ENCODE measurements at places on chromosomes 5 and 9. TPM values are rescaled to one million over a fixed set of nuclear protein-coding genes. Genes with fewer than 3 reads are reported as not detected.

- no peaks in the 10 kb centered on the region for H3K27me3 ChIP-seq
- H3K4me3 ChIP-seq, result no peak overlapping the region
- H3K4me1 ChIP-seq, result peaks cover 21% of the 10 kb centered on the region
- no peak overlapping the region for H3K27ac ChIP-seq
- DNase-seq, result no peak
These were observed 3.8 kb upstream of the STPG3 start for GRCh38 chr9:137247135-137247915.

DNA sequence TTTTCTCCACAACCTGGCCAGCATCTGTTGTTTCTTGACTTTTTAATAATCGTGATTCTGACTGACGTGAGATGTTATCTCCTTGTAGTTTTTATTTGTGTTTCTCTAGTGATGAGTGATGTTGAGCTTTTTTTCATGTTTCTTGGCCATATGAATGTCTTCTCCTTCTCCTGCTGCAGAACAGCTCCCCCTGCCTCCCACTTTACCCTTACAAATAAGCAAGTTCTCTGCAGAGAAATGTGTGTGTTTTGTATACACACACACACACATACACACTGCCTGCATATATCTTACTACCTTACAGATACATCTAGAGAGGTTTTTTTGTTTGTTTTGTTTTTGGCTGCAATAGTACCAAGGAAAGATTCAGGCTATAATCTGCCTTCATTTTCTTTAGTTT lies 88.7 kb upstream of the PHF24 start:
- H3K4me3 ChIP-seq, result no peak overlapping the region
- H3K4me1 ChIP-seq, result no peaks in the 10 kb centered on the region
- H3K27me3 ChIP-seq, result peaks cover 29% of the 10 kb centered on the region
- H3K36me3 ChIP-seq, result no peaks in the 10 kb centered on the region

DNA sequence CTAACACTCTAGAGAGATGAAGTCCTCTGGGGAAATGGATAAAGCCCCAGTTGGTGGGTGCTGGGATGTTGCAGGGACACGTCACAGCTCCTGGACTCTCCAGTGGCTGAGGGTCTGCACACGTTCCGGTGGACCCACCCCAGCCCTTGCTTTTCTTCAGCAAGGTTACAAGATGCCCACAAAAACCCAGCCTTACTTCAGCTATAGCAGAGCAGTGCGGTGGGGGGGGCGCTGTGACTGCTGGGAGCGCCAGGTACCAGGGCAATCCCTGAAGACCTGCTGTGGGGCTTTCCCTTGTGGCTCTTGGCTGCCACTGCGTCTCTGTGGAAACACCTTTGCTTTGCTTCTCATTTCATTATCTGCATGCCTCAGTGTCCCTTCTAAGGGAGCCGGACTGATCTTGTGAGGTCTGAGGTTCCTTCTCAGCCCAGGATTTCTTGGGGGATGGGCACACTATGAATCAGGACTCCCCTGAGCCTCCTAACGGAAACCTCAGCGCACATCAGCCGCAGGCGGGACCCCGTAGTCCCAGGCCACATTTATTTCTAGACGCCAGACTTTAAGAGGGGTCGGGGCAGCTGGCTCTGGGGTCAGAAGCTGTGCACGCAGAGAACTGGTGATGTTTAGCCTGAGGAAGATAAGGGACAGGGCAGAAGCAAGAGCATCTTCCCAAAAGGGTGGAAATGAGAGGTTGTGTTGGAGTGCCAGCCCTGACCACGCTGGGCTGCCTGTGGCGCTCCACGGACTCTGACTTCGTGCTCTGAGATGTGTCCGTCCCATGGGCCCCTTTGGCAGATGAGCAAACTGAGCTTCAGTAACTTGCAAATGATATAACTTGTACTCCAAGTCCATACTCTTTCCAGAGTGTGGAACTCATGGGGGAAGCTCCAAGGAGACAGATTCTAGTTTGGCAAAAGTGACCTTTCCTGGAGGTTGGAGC lies 106.8 kb downstream of the WNK2 start:
- H3K27me3 ChIP-seq, result no peaks in the 10 kb centered on the region
- H3K27ac ChIP-seq, result no peak overlapping the region
- no peak overlapping the region for H3K4me3 ChIP-seq
- no peak for DNase-seq
- no peaks in the 10 kb centered on the region for H3K36me3 ChIP-seq

- no peaks in the 10 kb centered on the region for H3K27me3 ChIP-seq
- no peak for DNase-seq
- no peak overlapping the region for H3K4me3 ChIP-seq
These were observed 138.6 kb downstream of the ARRDC3 start for GRCh38 chr5:91244380-91245073.

GRCh38 chr5:165152058-165152457 lies 1646.6 kb downstream of the MAT2B start:
- H3K36me3 ChIP-seq, result no peaks in the 10 kb centered on the region
- no peaks in the 10 kb centered on the region for H3K27me3 ChIP-seq
- H3K27ac ChIP-seq, result no peak overlapping the region
- no peaks in the 10 kb centered on the region for H3K4me1 ChIP-seq
- no peak for DNase-seq

GRCh38 chr9:137222190-137223077 lies at the start of gene RNF208:
RNF208 (minus strand) TSS chr9:137222240; CDS start chr9:137221212, 1,028 bp downstream.
- peak within 1 kb of the TSS; percentile 88 for H3K4me3 ChIP-seq
- H3K27ac ChIP-seq, result peak within 1 kb of the TSS; percentile 70
- no peaks in the 10 kb centered on the region for H3K36me3 ChIP-seq
- peaks cover 2% of the 10 kb centered on the region for H3K27me3 ChIP-seq

The SLC1A1 gene
- 0.23 TPM for total RNA-seq

GRCh38 chr5:133945568-133945967 lies 22.9 kb downstream of the C5orf15 start:
- no peaks in the 10 kb centered on the region for H3K4me1 ChIP-seq
- H3K27me3 ChIP-seq, result no peaks in the 10 kb centered on the region
- DNase-seq, result no peak
- H3K27ac ChIP-seq, result no peak overlapping the region
- H3K36me3 ChIP-seq, result no peaks in the 10 kb centered on the region

DNA sequence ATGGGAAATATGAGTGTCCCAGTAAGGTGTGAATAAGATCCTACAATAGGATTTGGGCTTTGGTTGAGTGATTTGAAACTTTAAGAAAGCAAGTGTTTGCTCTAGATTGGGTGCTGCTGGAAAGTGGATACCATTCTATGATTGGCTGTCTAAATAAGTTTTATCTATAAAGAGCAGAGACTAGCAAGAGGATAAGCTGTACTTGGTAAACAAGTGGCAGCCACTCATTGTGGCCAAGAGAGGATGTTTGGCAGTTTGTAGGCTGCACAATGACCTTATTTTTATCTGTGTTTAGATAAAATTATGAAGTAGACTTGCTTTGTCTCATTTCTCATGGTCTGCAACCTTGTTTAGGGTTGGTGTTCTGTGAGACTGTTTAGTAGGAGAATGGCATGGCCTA lies 341.6 kb upstream of the PIK3R1 start:
- H3K27ac ChIP-seq, result no peak overlapping the region
- no peak overlapping the region for H3K4me3 ChIP-seq
- H3K4me1 ChIP-seq, result no peaks in the 10 kb centered on the region
- H3K36me3 ChIP-seq, result no peaks in the 10 kb centered on the region
- DNase-seq, result no peak
- H3K27me3 ChIP-seq, result peaks cover 2% of the 10 kb centered on the region

- no peaks in the 10 kb centered on the region for H3K4me1 ChIP-seq
- no peaks in the 10 kb centered on the region for H3K36me3 ChIP-seq
- no peak overlapping the region for H3K4me3 ChIP-seq
- H3K27me3 ChIP-seq, result peaks cover 8% of the 10 kb centered on the region
- no peak overlapping the region for H3K27ac ChIP-seq
- peak; percentile 14 for DNase-seq
These were observed 260.9 kb upstream of the TUT7 start for GRCh38 chr9:86614871-86615849.

DNA sequence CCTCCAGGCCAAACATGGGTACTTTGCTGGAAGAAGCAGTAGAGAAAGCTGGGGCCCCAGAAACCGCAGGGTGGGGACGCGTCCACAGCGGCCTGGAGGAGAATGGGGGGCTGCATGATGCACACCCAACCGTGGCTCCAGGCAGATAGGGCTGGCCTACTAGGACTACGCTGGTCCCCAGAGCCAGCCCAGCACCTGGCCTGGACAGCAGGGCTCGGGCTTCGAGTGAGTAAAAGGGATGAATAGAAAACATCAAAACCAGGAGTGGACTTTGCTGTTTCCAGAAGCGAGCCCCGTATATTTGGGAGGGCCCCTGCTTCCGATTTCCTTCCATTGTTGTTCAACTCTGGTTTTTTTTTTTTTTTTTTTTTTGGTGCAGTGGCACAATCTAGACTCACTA lies 30.7 kb downstream of the DBH start:
- no peaks in the 10 kb centered on the region for H3K27me3 ChIP-seq
- no peak for DNase-seq
- no peak overlapping the region for H3K4me3 ChIP-seq
- no peak overlapping the region for H3K27ac ChIP-seq

- H3K27me3 ChIP-seq, result no peaks in the 10 kb centered on the region
- H3K4me3 ChIP-seq, result no peak overlapping the region
- no peak overlapping the region for H3K27ac ChIP-seq
- no peak for DNase-seq
These were observed 4.5 kb upstream of the GPSM1 start for GRCh38 chr9:136322756-136323330.

GRCh38 chr9:72589667-72590521 lies 68.5 kb downstream of the TMC1 start:
- peak overlapping the region; percentile 21 for H3K27ac ChIP-seq
- peaks cover 1% of the 10 kb centered on the region for H3K27me3 ChIP-seq
- H3K4me3 ChIP-seq, result peak overlapping the region; percentile 24

The ADAMTS6 gene
- total RNA-seq, result 2.5 TPM

The PRDM9 gene
- total RNA-seq, result not detected

DNA sequence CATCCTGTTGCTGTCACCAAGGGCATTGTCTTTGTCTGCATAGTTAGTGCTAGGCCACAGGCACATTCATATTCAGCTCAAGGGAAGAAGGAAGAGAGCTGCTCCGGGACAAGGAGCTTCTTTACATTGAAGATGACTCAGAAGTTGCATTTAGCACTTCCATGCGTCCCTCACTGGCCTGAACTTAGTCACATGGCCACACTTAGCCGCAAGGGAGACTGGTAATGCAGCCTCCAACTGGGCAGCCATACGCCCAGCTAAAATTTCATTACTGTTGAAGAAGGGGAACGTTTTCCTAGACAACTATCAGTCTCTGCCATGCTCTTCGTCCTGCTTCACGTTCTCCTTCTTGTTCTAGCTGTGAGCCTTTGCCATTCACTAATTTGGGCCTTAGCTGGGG lies 20.0 kb downstream of the ACTL7B start:
- no peak for DNase-seq
- H3K4me3 ChIP-seq, result no peak overlapping the region
- H3K27me3 ChIP-seq, result no peaks in the 10 kb centered on the region
- H3K36me3 ChIP-seq, result no peaks in the 10 kb centered on the region
- no peak overlapping the region for H3K27ac ChIP-seq
- peaks cover 11% of the 10 kb centered on the region for H3K4me1 ChIP-seq

The TAF11L10 gene
- total RNA-seq, result not detected

DNA sequence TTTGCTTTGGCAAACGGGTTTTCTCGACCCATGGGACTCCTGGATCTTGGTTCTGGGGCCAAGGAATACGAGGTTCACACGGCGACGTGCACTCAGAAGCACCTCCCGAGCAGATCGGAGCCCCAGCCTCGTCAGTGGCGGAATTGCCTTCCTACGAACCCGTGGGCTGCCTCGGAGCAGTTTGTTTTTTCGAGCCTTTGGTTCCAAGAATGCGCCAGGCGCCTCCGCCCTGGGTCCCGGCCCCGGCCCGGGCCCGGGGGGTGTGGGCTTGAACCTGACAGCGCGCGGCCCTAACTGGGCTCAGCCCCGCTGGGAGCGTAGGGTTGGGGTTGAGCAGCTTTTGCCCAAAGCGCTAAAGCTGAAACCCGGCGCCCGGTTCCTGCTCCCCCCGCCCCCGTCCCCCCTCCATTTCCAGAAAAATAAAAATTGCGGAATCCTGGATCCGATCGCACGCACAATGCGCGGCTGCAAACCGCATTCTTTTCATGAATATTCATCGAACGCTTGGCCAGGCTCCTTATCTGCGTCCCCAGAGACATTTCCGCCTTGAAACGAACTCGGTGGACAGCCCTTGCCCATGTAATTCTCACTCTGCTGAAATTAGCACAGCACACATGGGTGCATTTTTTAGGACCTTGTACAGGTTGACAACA lies 1.0 kb downstream of the BASP1 start:
- H3K36me3 ChIP-seq, result peaks cover 2% of the 10 kb centered on the region
- H3K27ac ChIP-seq, result no peak overlapping the region
- peaks cover 16% of the 10 kb centered on the region for H3K4me1 ChIP-seq
- DNase-seq, result no peak
- peak overlapping the region; percentile 54 for H3K4me3 ChIP-seq
- H3K27me3 ChIP-seq, result peaks cover 38% of the 10 kb centered on the region

GRCh38 chr5:80124121-80124918 lies 89.2 kb downstream of the THBS4 start:
- no peak overlapping the region for H3K4me3 ChIP-seq
- peaks cover 7% of the 10 kb centered on the region for H3K36me3 ChIP-seq
- no peak for DNase-seq
- no peak overlapping the region for H3K27ac ChIP-seq

GRCh38 chr9:73565833-73566465 lies 414.3 kb downstream of the ANXA1 start:
- H3K36me3 ChIP-seq, result no peaks in the 10 kb centered on the region
- no peaks in the 10 kb centered on the region for H3K4me1 ChIP-seq
- no peak overlapping the region for H3K27ac ChIP-seq
- DNase-seq, result no peak
- no peaks in the 10 kb centered on the region for H3K27me3 ChIP-seq

The SLC25A2 gene
- 0.46 TPM for total RNA-seq

Data from activated T-cell treated with anti-CD3 and anti-CD28 coated beads, Interleukin-2, amount 50 U/mL, for 72 hours (primary cell).